ENCODE measurements at places on chromosomes 3 and 15.

- no peak for DNase-seq
These were observed 256.6 kb upstream of the ROPN1 start for GRCh38 chr3:124248471-124249028.

DNA sequence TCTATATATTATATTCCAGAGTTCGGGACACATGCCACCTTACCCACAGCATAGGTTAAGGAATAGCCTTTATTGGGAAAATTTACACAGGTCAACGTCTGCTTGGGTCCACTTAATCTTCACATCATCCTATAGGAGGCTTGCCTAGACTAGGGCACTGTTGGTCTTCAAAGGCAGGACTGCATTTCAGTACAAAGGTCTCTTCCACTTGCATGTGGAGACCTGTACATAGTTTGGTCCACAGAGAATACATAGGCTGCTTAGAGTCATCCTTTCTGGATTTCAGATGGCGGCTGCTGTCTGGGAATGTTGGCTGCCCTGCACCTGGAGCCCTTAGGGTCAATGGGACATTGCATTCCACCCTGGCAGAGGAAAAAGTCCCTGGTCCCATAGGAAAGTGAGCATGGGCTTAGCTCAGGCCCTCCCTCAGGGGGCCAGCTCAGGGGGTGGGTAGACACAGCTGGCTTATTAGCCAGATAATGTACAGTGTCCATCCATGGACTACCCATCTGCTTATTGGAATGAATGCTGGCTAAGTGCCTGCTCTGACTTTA lies 75.3 kb upstream of the TGFBR2 start:
- no peak for DNase-seq

- DNase-seq, result no peak
These were observed 37.0 kb downstream of the ROPN1B start for GRCh38 chr3:126005951-126006350.

- DNase-seq, result no peak
These were observed 473 bp upstream of the COMMD2 start for GRCh38 chr3:149752788-149753136.
